ENCODE measurements at places on chromosomes 13 and 19. TPM values are rescaled to one million over a fixed set of nuclear protein-coding genes. Genes with fewer than 3 reads are reported as not detected.

FAAP24 gene
- 4.3 TPM for total RNA-seq

KLHL1 gene
- not detected for total RNA-seq

GIPC3 gene
- total RNA-seq = not detected

NUMBL gene
- 12.5 TPM for total RNA-seq

GZMM gene
- total RNA-seq = not detected

- DNase-seq = no peak
Measured at GRCh38 chr19:16336571-16336970, 11.9 kb downstream of the KLF2 start.

- DNase-seq = no peak
Measured at GRCh38 chr13:41693434-41693833, 236.1 kb downstream of the RGCC start.

DNA sequence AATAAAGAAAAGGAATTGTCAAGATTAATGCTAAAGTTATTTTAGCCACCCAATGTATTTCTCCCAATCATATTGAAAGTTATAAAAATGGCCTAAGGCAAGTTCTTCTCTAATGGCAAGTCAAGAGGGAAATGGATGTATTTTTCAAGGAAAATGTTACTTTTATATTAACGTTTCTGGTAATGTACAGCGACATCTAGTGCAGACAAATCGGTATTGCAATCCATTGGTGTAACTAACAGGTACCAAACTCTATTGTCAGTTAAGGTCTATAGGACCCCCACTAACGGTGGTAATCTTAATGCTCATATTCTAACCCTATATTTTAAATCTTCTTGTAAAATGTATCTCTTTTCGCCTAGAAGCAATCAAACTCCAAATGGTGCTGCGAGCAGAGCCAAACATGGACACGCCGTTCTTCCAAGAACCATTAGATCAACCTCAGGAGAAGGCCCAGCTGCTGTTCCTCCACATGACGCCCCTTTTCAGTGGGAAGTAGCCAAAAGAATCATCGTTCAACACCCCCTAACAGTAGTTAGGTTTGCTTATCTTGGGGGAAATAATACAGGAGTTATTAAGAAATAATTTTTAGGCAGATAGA, 98.5 kb upstream of the PABPC3 start:
- DNase-seq = no peak

DNA sequence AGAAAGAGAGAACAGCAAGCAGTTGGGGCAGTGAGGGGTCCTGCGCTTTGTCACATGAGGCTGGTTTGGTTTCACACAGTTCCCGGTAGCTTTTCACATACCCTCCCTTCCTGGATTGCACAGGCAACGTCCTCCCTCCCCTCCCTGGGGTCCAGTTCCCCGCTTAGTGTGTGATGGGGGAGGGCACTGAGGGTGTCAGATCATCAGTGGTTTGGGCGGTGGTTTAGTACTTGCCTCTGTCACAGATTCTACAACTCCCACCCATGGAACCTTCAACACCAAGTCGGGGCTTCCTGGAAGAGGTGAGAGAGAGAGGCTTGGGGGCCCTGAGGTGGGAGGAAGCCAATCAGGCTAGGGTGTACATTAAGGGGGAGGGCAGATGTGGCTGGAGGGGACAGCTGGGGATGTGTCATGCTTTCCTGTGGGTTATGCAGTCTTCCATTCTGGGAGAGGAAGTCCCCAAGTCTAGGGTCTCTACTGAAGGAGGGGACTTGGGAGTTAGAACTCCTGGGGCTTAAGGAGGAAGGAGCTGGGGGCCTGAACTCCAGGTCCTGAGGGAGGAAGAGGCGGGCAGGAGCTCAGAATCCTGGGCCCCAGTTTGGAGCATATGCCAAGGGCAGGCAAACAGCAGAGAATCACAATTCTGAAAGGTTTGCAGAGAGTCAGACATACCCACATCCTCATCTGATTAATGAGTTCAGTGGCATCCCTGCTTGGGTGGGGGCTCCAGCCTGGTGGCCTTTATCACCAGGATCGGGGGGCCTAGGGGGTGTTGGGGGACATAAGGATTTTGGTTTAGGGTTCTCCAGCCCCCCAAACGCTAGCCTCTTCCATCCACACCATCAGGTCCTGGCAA, at the start of gene NKG7:
Gene NKG7 (minus strand): TSS at position 6 of the 856 bp plus-strand sequence. CDS start 119 bp downstream, outside the sequence.
- no peak for DNase-seq

- no peak for DNase-seq
Measured at GRCh38 chr19:58544591-58545285, 874 bp downstream of the TRIM28 start.

GRCh38 chr19:16698914-16699313, 20.7 kb upstream of the NWD1 start:
- no peak for DNase-seq

GRCh38 chr19:7757358-7757757, 5.7 kb upstream of the CLEC4M start:
- DNase-seq = no peak

DNA sequence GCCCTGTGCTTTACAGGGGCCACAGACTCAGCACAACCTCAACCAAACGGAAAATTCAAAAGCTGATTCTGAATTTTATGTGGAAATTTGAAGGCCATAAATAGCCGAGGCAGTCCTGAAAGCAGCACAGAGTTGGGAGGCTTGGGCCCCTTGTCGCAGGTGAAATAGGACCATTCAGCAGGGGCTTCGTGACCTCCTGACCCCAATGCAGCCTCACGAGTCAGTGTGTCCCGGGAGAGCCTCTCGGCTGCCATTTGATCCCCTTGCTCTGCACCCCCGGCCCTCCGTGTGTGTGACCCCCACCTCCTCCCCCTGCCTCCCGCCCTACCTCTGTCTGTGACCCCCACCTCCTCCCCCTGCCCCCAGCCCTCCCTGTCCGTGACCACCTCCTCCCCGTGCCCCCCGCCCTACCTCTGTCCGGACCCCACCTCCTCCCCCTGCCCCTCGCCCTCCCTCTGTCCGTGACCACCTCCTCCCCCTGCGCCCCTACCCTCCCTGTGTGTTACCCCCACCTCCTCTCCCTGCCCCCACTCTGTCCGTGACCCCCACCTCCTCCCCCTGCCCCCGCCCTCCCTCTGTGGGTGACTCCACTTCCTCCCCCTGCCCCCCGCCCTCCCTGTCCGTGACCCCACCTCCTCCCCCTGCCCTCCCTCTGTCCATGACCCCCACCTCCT, 41.7 kb upstream of the TFDP1 start:
- DNase-seq = no peak

- DNase-seq = no peak
Measured at GRCh38 chr13:60654415-60654814, 257.4 kb downstream of the TDRD3 start.

GRCh38 chr19:48630296-48631063, 6.7 kb downstream of the DBP start:
- no peak for DNase-seq

Data from mammary epithelial cell (primary cell).